ENCODE measurements at places on chromosomes 3 and 15.
A peak's percentile ranks its signal among the peaks of the same experiment; 100 is the strongest.

DNA sequence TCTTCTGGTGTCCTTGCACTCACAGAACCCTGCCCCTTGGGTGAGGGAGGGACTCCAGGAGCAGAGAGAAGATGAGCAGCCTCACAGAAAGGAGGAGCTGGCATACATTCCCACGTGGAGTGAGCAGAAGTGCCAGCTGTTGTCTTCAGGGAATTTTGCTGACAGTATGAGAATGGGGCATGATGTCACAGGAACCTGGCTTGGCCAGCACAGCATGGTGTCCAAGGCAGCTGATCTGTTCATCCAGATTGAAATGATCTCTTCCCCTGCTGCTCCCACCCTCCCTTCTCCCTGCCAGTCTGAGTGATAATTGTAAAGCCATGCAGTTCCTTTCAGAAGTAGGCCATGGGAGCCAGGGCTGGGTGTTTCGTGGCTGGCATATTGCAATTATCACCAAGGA, 53.3 kb downstream of the GJD2 start:
- DNase-seq, result no peak

- DNase-seq, result no peak
These were observed 78.4 kb downstream of the THRB start for GRCh38 chr3:24416224-24416623.

GRCh38 chr15:88223084-88223483, 33.5 kb downstream of the NTRK3 start:
- no peak for DNase-seq

DNA sequence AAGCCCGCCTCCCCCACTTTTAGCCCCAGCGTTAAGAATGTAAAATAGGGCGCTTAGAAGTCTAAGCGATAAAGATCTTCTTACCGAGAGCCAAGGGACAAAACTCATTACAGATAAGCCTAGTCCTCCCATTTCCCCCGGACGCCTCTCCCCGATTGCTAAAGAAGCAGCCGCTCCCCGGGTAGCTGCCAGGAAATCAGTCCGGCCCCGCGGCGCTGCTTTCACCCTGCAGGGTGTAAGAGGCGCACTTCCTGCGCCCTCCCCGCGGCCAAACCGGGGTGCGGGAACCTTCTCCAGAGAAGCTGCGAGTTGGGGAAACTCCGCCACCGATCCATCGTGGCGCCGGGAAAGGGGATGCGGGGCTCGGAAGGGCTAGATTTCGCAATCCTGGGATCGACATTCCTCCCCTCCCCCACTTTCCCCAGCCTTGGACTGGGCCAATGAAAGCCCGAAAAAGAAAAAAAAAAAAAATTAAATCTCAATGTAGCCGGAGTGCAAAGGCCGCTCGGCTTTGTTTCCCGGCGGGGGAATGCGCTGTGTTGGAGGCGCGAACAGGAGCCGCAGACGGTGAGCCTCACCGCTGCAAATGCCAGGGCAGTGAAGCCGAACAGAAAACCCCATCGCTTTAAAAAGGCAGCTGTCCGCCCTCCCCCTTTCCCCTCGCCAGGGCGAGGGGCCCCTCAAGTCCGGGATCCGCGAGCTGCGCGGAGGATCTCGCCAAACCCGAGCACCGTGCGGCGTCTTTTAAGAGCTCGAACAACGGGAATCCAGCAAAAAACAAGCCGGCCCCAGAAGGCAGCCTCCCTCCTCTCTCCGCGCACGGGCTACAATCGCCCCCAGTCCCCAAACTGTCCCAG, 626 bp upstream of the PTPRG start:
- DNase-seq, result no peak

DNA sequence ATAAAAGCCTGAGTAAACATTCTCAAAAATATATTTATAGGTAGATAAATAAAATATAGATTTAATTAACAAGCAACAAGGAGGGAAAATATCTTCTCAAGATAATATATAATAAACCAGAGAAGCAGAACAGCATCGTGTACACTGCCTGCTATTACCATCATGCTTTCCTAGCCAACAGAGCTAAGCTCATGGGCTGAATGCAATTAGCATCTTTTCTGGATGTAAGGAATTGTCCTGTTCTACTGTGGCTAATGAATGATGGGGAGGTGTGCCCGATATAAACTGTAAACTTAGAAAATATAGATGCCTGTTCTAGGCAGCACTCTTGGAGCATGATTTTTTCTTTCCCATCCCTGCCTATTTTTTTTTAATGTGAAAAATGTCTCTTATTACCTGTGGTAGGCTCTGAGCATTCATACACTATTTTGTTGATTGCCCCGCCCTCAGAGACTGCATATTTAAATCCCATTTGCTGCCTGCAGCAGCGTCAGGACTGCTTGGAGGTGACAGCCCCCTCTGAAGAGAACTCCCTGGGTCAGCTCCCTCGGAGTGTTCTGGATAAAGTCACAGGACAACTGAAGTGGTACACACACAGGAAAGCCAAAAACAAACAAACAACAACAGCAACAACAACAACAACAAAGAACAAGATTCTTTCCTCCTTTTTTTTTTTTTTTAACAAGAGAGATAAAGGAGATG, 312.3 kb downstream of the SATB1 start:
- no peak for DNase-seq

DNA sequence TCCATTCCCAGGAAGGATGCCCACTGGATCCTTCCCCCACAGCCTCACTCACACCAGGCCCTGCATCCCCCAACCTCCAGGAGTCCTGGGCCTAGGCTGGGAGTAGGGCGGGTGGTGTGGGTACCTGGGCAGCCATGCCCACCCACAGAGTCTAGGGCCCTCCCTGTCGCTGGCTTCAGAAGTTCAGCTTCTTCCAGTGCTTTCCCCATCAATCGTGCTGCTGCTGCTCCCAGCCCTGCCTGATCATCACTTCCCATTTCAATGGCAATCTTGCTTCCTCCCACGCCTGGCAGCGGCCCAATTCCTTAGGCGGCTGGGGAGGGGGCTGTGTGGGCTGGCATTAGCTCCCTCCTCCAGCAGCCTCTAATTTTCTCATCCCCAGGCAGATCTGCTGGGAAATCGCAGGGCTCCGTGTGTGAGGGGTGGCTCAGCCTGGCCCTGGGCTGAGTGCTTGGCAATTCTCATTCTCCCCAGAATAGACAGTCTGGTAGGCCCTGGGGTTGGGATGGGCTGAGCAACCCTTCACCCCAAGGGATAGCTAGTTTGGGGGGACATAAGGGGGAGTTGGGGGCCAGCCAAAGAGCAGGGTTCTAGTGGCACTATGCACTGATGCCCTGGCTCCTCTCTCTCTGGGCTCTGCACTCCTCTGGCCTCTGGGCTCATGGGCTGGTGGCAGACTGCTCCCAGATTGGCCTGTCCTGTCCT, 66.4 kb downstream of the SCN5A start:
- no peak for DNase-seq

DNA sequence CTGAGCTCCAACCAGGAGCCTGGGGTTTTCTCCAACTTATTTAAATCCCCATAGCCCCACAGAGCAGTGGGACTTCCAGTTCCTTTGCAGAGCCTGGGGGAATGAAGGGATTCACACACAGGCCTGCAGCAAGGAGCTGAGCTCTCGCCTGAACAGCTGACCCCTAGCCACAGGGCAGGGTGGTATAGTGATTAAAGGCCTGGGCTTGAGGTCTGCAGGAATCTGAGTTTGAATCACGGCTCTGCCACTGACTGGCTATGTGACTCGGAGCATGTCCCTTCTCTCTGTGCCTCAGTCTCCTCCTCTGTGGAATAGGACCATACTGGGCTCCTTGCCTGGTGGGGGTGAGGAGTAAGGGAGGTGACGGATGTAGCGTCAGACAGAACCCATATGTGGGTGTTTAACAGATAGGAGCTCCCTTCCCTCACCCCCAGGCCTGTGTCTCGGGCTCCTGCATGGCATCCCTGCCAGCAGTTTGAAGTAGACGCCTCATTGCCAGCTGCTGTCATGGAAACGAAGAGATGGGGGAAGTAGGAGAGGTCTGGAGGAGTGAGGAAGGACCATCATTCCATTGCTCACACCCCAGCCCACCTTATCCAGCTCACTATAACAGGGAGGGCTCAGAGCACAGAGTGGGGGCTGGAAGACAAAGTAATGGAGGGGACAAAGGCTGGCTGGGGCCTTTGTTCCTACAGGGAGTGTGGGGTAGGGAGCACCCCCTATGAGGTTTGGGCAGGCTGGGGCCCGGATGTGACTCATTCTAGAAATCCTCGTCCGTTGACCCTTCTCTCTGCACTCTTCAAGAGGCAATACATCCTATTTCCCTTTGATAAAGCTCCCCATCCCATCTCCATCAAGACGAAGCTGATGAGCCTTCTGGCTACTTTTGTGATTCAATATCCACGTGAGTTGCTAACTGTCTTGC, 14.8 kb downstream of the HRH1 start:
- DNase-seq, result no peak

DNA sequence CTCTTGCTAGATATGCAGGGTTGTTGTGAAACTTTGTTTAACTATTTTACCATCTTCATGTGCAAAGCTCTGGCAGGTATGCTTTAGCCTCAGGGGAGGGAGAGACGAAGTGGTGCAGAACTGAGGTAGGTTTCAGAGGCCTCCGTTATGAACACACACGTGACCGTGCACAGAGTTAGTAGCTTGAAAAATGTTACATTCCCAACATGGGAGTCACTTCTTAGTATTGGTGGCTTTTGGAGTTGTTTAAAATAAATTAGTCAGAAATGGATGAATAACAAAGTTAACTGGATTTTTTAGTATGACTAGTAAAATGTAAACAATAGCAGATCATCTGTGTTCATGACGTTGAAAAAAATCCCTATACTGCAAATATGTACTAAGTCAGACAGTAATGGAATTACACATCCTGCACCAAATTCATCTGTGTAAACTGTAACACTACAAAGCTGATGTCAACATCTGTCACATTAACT, 279.6 kb downstream of the KLF13 start:
- peak; percentile 83 for DNase-seq

DNA sequence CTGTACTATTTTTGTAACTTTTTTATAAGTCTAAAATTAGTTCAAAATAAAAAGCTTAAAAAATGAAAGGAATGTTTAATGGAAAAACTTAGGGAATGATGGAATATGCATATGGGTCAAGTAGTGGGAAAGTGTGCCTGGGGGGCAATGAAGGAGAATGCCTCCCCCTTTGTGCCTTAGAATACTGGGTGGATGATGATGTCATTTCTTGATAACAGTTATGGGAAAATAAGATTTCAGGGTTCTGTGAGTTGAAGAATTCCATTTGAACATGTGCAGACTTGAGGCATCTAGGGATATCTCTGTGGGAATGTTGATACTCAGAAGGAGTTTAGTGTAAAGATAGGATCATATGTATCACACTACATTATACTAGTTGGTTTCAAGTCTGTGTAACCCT, 13.8 kb downstream of the WDR93 start:
- DNase-seq, result no peak

DNA sequence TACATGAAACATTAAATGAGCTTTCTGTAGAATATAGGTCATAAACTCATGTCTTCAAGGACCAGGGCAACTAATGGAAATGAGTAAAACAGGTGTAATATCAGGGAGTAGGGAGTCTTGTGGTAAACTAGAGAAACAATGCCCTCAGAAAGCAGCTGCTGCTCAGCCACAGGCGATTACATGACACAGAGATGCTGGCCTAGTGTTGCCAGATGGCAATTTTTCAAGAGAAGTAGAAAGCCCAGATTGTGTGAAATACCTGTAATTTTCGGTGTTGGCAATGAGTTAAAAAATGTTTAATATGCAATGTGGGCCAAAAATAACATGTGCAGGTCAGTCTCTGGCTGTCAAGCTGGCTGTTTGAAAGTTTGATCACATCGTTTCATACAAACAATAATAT, 23.4 kb downstream of the NCEH1 start:
- no peak for DNase-seq

GRCh38 chr3:103342205-103342731, 907.5 kb downstream of the ZPLD1 start:
- DNase-seq, result no peak

DNA sequence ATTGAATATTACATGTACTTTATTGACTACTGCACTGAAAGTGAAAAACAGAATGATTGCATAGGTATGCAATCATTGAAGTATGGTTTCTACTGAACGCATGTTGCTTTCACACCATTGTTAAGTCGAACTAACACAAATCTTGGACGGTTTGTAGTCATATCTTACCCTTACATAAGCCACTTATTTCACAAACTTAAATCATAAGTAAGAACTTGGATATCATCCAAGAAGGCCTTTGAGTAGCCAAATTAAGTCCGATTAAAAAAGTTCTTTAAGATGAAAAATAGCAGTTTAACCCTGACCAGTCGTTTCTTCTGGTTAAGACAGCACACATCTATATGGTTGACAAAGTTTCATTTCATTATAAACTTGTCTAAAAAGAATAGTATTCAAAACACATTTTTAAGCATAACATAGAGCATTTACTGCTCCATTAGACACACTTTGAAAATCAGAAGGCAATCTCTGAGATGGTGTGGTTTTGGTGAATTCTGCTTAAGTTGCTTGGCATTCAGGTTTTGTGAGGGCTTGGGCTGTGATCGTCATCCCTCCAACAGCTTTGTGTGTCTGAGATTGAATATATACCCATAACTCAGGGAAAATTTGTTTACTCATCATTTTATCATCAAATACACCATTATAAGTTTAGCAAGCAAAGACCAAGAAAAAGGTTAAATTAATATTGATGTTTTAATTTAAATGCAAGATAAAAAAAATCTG, 92.2 kb downstream of the NFKBIZ start:
- no peak for DNase-seq

DNA sequence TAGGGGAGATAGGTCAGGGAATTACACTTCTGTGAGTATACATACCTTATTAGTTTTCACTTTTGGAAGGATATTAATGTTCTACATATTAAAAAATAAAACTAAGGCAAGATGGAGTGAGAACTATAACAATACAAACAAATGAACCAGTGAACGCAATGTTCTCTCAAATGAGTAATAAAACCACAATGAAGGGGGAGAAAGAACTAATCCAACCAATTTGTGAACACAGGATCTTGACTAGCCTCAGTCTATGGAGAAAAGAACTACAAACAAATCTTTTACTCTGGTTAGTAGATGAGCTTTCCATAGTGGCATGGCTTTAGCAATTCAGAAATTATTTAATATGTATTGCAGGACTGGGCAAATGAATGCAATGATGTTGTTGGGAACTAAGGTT, 26.9 kb upstream of the ATOSA start:
- DNase-seq, result no peak

- DNase-seq, result no peak
These were observed 13.8 kb downstream of the XYLB start for GRCh38 chr3:38360345-38360744.

DNA sequence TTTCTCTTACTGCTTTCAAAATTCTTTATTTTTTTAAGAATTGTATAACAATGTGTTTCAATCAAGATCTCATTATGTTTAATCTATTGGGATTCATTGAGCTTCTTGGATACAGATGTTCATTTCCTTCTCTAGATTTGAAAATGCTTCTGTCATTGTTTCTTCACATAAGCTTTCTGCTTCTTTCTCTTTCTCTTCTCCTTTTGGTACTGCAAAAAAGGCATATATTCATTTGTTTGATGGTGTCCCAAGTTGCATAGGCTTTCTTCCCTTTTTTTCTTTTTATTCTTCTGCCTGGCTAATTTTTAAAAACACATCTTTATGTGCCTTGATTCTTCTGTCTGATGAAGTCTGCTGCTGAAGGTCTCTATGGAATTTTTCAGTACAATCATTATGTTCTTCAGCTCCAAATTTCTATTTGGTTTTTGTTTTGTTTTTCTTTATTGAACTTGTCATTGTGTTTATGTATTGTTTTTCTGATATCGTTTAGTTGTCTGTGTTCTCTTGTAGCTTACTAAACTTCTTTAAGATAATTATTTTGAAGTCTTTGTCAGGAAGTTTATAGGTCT, 88.9 kb downstream of the DTWD1 start:
- DNase-seq, result no peak

GRCh38 chr3:61632568-61633175, 71.3 kb downstream of the PTPRG start:
- DNase-seq, result no peak

Data from keratinocyte (primary cell).